Suppressor macrophage treated with lipopolysaccharide for 4 hours (primary cell): ENCODE measurements at places on chromosomes 5 and 9.

DNA sequence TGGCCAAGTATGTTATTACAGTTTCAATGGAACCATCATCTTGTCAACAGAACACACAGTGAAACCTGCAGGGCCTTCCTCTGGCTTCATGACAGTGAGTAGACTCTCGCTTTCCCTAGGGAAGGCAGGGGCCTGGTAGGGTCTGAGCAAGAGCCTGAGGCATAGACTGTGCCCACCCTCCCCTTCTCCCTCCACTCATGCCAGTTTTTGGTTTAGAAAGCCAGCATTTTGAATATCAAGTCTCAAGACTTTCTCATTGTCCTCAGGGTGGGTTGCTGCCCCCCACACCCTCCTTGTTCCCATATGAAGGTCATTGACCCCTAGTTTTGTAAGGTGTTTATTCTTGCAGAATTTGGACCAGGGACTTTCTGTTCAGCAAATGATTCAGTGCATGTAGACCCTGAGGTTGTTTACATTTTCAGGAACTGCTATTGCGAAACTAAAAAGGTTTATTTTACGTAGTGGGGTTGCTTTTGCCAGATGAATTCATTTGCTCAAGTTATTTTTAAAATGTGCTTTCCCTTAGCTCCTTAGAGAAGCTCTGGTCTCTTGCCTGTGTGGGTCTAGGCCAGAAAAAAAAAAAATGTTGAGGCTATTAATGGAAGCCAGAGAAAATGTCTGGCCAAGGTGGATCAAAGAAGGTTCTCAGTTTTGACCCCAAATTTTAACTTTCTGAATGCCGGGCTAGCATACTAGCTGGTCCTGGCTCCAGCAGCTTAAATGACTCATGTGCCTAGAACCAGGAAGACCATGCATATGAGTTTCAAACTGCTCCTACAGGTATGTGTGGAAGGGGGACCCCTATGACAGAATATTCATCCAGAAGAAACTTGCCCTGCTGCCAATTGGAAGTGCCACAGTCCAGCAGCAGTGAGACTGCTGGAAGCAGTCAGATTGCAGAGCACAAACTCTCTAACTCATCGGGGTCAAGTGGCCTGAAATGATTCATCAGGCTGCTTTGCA, 10.1 kb upstream of the MOB3B start:
- peak; percentile 56 for DNase-seq

DNA sequence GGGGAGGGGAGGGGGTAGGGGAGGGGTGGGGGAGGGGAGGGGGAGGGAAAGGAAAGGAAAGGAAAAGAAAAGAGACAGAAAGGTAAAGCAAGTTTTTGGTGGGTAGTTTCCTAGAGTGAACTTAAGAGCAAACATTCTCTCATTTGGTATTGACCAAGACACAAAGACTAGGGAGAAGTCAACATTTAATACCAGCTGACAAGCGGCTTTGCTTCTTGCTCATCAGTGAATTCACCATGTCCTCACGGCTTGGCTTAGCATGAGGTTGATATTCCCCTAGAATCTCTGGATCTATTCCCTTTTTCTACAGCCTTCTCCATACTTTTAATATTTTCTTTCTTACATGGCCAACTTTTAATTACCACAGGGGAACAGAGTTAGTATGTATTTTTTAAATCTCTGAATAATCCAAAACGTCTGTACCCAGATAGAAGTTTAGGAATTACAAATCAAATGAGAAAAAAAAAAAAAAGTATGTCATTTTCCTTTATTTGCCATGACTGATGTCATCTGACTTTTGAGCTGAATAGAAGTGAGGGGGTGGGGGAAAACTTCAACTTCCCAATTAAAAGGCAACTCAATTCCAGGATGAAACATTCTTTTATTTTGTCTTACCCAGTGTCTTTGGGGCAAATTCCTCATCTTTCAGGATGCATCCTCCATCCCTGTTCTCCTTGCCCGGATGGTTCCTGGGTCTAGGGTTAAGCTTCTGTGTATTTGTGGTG, 40.1 kb upstream of the GLIS3 start:
- peak; percentile 30 for DNase-seq

DNA sequence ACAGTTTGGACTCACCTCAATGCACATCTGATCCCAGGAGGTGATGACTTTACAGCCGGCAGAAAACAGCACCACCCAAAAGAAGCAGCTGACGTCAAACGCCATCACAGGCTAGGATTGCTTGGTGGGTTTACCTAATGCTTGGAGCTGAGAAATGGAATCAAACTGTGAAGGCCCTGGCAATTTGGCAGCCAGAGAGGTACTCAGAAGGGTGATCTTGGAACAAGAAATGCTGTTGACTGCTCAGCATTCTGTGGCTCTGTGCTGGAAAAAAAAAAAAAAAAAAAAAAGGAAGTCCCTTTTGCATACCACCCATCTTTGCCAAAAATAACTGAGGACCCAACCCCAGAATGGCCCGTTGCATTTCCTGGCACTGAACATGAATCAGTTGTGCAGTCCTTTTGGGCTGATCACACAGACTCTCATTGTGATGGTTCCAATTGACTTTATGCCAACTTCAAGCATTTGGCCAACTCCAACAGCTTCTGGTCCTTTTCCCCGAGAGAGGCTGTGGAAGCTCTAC, at the start of gene CD180:
Gene CD180, minus strand, starts transcription at position 263 of the 523 bp plus-strand sequence. Its CDS starts 158 bp downstream, at position 105.
- no peak for DNase-seq

- peak; percentile 33 for DNase-seq
These were observed 76.4 kb upstream of the RPS23 start for GRCh38 chr5:82354543-82354942.

DNA sequence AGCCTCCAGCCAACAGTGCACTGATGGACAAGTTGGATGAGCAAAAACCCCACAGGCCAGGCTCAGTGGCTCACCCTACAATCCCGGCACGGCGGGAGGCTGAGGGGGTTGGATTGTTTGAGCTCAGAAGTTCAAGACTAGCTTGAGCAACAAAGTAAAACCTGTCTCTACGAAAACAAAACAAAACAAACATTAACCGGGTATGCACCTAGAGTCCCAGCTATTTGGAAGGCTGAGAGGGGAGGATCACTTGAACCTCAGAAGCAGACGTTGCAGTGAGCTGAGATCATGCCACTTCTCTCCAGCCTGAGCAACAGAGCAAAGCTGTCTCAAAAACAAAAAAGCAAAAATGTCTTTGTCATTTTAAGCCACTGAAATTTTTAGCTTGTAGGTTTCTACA, 55.1 kb upstream of the DMRT1 start:
- no peak for DNase-seq
